ENCODE measurements at places on chromosomes 7 and 10.

- no peak for DNase-seq
Observed at GRCh38 chr10:103186128-103186527, 6.9 kb downstream of the NT5C2 start.

DNA sequence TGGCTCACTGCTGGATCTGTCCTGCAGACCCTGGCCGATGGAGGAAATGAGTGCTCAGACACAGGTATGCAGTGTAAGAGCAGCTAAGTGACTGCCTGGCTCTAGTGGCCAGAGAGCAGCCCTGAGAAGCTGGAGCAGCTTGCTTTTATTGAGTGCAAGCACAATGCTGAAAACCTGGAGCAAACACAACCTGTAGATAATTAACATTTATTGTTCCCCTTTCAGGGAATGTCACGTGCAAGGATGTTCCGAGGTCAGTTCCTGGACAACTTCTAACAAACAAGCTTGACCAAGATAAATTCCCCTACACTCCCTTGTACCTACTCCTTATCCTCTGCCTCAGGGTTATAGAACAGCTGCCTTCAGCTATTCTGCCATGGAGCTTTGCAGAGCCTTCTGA, 31.3 kb downstream of the DDC start:
- DNase-seq: no peak

- DNase-seq: no peak
Observed at GRCh38 chr7:138602451-138602850, 98.7 kb downstream of the SVOPL start.

- DNase-seq: no peak
Observed at GRCh38 chr7:2754086-2754485, 66.1 kb downstream of the AMZ1 start.

DNA sequence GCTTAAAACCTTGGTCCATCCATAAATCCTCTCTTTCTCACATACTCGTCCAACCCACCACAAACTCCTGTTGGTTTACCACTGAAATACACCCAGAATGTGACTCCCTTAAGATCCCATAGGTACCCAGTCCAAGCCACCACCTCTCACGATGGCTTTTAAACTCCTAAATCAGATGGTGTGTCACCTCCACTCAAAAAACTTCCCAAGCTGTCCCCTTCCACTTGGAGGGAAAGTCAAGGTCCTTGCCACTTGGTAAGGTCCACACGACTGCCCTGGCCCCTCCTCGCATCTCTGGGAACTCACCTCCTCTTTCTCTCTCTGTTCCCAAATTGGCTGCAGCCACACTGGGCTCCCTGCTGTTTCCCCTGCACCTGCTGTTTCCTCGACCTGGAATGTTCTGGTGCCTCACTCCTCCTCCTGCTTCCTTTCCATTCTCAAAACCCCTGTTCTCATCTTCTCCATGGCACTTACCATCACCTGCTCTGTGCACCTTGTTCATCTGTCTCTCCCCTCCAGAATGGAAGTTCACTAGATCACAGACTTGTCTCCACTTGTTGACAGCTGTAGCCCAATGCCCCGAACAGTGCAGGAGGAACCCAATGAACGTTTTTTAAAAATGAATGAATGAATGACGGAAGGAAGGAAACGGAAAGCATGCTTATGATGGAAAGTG, 23.0 kb downstream of the ZFAND2A start:
- DNase-seq: peak; percentile 16

GRCh38 chr7:12625836-12626235, 55.3 kb downstream of the SCIN start:
- DNase-seq: no peak

DNA sequence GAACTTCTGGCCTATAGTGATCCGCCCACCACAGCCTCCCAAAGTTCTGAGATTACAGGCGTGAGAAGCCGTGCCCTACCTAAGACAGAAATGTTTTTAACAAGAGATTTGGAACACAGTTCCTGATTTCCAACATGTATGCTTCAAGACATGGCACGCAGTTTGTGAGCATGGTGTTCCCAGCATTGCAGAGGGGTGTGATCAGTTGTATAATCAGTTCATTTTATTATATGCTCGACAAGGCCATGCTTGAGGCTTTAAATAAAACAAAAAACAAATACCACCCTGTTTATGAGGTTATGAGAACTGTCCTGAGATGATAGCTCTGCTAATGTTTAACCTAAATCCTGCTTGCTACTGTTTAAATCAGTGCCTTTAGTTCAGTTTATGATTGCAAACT, 60.2 kb downstream of the TASOR2 start:
- DNase-seq: no peak

- peak; percentile 65 for DNase-seq
Observed at GRCh38 chr10:100872034-100872791, 40.5 kb upstream of the SLF2 start.

- DNase-seq: peak; percentile 4
Observed at GRCh38 chr7:132878204-132878919, 203.5 kb downstream of the CHCHD3 start.

DNA sequence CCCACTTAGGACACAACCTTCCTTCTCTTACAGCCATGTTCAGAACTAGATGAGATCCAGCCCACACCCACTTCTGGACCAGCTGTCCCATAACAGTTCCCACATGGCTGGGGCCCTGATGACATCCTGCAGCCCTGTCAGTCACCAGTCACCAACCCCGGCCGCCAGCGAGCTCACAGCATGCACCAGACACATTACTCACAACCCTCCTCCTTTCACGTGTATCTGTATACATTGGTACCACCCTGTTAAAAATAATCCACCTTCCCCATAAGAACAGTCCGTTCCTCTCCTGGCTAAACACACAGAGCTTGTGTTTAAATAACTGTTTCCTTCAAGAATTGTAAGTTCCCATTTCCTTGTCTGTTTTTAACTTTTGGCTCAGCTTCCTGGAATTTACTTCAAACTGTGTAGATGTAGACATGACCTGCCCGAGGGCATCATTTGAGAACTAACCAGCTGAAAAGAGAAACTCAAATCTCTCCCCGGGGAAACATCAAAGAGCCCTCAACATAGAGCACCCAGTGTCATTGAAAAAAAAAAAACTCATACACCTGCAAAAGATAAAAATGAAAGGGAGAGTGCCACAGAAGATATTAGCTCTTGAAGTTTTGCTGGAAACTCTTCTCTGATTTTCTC, 26.0 kb upstream of the PRLHR start:
- peak; percentile 27 for DNase-seq

- DNase-seq: no peak
Observed at GRCh38 chr7:14579971-14580370, 322.6 kb downstream of the DGKB start.

DNA sequence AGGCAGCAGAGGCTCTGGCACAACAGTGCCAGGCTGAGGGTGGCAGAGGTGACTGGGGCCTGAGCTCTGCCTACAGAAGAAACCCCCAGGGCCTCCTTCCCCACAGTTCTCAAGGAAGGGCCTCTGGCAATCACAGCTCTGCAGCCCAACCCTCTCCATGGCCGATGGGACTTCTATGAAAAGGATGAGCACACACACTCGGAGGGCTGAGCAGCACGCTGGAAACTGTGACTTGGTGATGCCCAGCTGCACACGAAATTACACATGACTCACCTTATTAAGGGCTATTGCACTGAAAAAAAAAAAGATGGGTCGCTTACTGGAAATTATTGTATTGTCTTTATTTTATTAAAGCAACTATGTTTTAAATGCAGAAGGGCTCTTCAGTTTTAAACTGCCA, 42.9 kb upstream of the LRRC18 start:
- DNase-seq: no peak

GRCh38 chr10:113515601-113516000, 37.3 kb upstream of the HABP2 start:
- DNase-seq: no peak

DNA sequence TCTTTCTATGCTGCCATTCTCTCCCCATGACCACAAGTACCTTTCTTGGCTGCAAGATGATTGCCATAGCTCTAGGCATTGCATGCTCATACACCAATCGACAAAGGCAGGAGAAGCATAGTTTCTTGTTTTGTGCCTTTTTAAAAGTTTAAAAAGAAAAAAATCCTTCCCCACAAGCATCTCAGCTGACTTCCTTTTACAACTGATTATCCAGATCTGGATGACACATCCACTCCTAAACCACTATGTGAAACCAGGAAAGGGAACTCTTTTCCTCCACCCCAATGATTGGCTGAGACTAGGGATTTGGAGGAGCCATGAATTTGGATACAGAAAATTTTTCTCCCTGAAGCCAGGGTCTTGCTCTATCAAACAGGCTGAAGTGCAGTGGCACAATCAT, 14.5 kb upstream of the LRRC4 start:
- no peak for DNase-seq

- no peak for DNase-seq
Observed at GRCh38 chr7:7972128-7972527, 3.5 kb downstream of the GLCCI1 start.

DNA sequence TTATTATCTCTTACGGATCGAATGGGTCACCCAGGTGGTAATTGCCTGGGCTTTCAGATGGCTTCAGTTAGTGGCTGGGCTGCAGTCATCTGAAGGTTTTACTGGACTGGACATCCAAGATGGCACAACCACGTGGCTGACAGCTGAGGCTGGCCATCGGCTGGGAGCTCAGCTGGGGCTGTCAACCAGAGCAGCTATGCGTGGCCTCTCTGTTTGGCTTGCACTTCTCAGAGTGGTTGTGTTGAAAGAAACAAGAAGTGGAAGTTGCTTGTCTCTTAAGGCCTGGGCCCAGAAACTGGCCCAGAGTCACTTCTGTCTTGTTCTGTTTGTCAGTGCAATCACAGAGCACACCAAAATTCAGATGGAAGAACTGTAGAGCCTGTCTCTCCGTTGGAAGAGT, 5.7 kb upstream of the GDI2 start:
- DNase-seq: no peak

DNA sequence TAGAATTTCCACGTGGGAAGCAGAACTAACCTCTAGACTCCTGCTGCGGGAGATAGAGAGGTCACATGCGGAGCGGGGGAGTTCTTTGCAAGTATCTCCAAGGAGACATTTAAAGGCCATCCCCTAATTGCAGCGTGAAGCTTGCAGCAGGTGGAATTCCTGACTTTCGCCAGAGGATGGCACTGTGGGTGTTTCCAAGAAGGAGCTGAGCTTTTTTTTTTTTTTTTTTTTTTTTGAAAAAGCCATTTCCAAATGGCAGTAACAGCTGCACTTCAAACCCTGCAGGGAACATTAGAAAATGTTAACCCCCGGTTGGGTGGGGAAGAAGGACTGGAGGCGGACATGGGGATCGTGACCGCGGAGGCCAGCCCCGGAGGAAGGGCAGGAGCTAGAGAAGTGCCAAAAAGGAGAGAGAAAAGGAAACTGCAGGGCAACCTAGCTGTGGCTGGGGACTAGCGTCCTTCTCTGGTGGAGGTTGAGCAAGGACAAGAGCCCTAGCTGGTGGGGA, 487.7 kb downstream of the TYW1 start:
- peak; percentile 38 for DNase-seq

GRCh38 chr7:47327346-47327697, 254.6 kb downstream of the TNS3 start:
- no peak for DNase-seq

GRCh38 chr10:89738551-89739209, 37.3 kb downstream of the KIF20B start:
- no peak for DNase-seq

DNA sequence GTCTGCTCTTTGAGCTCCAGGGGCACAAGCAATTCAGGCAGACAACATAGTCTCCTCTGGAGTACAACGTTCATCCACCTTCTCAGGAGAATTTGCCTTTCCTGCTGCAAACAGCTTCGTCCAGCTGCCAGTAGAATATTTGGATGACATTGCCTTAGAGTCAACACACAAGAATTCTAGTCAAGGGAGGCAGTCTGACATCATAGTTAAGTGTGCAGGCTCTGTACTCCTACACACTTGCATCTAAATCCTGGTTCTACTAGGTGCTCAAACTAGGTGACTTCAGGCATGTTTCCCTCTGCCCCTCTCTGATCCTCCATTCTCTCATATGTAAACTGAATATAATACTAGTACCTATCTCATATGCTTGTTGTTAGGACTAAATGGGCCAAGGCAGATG, 314.8 kb downstream of the HPSE2 start:
- DNase-seq: no peak

DNA sequence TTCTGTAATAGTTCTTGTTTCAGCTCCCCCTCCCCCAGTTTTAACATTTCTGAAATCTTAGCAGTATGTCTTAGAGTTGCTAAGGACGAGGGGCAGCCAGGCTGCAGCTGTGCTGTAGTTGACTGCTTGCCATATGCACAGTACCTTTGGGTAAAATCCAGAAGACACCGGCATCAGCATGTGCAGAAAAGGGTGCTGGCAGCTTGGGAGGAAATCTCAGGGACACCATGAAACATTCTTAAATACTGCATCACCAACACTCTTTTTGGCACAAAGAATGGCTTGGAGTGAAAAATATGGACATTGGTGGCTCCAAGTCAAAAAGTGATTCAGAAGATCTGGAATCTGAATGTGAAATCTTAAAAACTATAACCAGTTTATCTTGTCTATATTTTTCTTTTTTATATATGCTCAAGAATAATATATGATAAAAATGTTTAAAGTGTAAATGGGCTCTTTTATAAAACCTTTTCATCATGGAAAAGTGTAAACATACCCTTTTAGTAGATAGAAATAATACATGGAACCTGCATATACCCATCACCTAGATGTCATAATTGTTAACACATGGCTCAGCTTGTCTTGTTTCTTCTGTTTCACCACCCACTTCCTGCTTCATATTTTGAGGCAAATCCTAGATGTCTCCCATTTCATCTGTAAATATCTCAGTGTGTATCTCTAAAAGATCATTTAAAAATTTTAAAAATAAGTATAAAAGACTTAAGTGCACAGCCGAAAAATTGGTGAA, 34.4 kb upstream of the ARMS2 start:
- peak; percentile 81 for DNase-seq

- no peak for DNase-seq
Observed at GRCh38 chr10:100802607-100803006, 57.2 kb downstream of the PAX2 start.

GRCh38 chr7:25849500-25850184, 302.4 kb upstream of the NFE2L3 start:
- peak; percentile 27 for DNase-seq

GRCh38 chr7:106659166-106659962, 1.6 kb downstream of the CCDC71L start:
- no peak for DNase-seq

DNA sequence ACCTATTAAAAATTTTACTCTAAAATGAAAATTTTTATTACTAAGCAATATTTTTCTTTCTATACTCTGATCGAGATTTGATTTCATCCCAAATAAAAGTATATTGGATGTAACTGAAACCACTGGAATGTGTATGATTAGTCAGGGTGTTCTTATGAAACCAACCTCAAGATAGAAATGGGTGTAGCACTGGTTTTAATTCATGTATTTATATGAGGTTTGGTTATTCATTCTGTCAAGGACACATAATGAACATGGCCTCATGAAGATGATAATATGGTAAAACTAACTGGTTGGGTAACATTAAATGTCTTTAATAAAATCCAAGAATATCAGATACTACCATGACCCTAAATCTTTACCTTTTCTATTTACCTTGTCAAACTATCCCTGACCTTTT, 197.7 kb downstream of the SEMA3A start:
- peak; percentile 14 for DNase-seq

DNA sequence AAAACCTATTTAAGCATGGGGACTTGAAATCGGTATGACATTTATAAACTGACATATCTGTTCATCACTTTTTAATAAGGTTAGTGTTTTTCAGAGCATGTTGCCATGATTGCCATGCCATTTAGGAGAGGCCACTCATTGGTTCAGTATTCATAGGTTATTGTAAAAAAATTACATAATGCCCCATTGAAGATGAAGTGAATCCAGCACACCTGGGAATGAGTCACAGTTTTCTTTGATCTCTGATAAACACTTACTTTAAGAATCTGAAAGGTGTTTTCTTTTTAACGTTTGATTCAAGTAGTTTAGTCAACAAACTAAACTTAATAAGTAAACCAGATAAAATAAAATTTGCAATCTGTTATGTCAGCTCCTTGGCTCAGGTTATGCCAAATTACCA, 278.3 kb downstream of the ARL4A start:
- DNase-seq: peak; percentile 20

All from MCF 10A (cell line).